Activated T-cell treated with anti-CD3 and anti-CD28 coated beads for 24 hours (primary cell): ENCODE measurements at places on chromosomes 1 and 21.

- no peak for DNase-seq
Measured at GRCh38 chr21:26032263-26032662, 138.3 kb downstream of the APP start.

- DNase-seq: no peak
Measured at GRCh38 chr1:56468518-56468917, 110.8 kb downstream of the PLPP3 start.

GRCh38 chr1:12112711-12113161, 49.6 kb downstream of the TNFRSF8 start:
- no peak for DNase-seq

DNA sequence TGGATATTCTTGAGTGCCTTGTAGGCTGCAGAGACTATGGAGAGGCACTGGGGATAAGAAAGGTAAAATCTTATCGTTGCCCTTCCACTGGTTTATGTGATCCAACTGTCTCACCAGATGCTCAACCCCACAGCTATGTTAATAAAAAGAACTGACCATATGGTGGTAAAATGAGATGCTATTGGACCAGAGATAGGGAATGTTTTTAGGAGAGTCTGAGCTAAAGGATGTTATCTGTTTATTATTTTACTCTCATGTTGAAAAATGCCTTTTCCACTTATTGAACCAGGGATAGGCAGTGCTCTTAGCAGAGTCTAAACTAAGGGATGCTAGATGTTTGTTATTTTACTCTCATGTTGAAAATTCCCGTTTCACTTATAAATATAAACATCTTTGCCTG, 172.8 kb upstream of the GREM2 start:
- no peak for DNase-seq

DNA sequence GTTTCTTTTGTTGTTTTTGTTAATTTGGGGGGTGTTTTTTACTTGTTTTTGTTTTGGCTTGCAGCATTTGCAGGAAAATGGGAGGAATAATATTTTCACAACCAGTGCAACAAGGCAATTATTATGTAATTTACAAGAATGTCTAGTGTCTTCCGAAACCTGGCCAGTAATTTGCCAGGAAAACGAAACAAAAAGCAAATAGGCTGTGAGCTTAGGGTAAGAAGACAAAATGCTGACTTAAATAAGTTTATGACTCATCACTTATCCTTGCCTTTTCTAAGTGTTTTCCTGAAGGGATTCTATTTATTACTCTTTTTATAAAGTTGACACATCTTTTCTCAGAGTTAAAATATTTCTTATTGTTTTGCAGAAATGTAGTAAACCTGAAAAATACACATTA, 49.8 kb downstream of the KCNT2 start:
- DNase-seq: no peak

DNA sequence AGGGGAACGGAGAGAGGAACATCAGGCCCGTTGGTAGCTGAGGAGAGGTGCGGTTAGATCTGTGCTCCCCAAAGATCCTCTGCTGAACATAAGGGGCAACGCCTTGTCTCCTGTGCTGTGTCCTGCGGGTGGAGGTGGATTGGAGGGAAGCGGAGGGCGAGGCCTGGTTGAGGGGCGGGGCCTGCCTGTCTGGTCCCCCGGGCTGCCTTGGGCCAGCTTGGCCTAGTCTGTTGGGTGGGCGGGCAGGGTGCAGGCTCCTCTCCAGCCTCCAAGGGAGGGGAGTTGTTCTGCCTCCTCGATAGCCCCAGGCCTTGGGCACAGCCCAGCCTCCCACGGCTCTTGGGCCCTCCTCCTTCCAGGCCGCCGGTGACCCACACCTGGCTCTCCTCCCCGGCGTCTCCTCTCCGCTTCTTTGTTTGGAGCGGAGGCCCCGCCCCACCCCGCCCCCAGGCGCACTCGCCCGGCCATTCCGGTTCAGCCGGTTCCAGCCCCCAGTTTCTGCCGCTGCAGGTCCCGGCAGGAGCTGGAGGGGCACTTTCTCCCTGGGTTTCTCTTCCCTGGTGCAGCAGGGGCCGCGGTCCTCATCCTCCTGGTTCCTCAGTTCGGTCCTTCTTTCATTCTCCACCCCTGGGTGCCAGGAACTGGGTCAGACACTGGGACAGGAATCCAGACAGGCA, 19.4 kb downstream of the PTPRF start:
- no peak for DNase-seq

DNA sequence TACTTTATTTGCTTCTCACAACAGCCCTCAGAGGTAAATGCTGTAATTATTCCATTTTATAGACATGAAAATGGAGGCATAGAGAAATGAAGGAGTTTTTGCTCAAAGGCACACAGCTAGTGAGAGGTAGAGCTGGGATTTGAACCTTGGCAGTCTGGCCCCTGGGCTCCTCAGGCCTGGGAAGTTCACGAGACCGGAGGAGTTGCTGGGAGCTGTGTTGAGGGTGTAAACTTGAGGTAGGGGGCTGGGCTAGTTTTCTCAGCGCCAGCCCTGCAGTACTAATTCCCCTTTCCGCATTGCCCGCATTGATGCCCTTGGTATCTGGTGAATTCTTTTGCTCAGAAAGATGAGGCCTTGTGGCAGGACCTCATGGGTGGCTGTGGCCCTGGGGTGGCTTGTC, 73.3 kb downstream of the PTPRU start:
- no peak for DNase-seq

DNA sequence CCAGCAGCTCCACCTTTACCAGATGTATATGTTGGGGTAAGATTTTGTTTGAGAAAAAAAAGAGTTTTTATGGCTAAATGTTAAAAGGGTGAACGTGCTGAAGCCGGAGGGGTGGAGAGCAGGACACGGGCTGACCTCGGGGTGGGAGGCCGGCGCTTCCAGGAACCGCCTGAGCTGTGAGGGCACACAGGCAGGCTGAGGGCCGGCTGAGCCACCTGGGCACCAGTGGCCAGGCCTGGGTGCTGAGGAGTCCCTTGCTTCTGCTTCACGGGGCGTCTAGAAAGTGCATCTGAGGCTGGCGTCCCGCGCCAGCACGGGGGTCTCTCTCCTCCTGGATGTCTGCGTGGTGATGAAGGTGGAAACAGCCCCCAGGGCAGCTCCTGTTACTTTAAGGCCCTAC, 33.6 kb upstream of the ADARB1 start:
- no peak for DNase-seq

DNA sequence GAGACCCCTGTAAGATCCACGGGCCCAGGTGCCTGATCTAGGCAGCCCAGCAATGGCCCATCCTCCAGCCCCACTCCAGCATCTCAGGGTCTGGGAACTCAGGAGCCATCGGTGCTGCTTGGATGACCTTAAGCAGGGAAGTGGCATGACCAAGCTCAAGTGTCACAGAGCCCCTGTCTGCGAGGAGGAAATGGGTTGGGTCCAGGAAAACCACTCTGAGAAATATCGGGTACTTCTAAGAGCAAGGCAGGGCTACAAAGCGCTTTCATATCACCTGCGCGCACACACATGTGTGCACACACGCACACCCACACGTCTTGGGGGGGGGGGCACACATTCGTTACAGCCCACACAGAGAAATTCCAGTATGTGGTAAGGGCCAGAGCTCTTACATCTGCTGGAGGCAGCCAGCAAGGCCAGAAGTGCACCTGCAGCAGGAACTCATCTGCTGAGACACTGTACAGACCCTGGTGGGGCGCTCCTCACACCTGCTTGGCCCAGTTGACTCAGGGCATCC, 32.6 kb upstream of the SPOCD1 start:
- no peak for DNase-seq

- no peak for DNase-seq
Measured at GRCh38 chr1:231855926-231856325, 229.3 kb downstream of the DISC1 start.

GRCh38 chr1:106022312-106022902, 1034.1 kb upstream of the PRMT6 start:
- no peak for DNase-seq

GRCh38 chr1:51101976-51102375, at the start of gene C1orf185:
C1orf185 (plus strand) TSS chr1:51102228; CDS start chr1:51102234, 6 bp downstream.
- DNase-seq: no peak

DNA sequence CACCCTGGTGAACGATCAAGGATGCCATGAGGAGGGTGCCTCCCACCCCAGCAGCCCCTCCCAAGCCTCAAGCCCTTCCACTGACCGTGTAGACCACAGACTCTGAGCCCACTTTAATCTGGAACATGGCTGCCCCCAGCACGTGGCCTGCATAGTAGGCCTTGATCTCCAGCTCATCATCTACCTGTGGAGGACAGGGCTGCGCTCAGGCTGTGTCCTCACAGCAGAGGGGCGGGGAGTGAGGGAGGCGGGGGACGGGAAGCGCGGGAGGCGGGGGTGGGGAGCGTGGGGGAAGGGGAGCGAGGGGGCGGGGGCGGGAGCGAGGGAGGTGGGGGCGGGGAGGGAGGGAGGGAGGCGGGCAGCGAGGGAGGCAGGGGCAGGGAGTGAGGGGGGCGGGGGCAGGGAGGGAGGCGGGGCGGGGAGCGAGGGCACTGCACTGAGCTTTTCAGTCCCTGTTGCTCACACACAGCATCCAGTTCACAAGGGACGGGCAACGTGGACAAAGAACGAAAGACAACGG, 7.1 kb downstream of the PUSL1 start:
- no peak for DNase-seq

DNA sequence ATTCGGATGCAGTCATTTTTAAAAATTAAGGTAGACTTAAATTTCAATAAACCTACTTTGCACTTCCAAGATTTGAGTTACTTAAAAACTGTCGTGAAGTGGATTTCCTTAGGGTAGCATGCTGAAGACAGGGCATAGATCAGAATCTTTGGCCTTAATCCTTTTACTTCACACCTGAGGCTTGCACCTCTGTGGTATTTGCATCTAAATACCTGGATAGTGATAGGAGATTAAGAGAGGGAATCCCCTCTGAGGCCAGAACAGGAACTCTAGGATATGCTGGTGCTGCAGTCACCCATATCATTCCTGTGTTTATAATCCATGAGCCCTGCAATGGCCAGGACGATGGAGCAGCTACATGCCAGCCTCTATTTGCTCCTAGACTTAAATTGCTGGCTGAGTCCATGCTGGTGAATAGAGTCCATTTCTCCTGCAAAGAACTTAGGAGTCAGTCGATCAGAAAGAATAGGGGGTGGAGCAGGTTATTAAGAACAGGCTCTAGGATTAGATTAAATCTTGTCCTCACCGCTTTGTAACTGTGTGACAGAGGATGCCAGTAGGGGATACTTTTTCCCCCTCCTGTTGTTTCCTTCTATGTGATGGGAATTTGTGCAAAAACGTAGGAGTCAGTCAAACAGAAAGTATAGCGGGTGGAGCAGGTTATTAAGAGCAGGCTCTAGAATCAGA, 333.6 kb downstream of the DUSP10 start:
- DNase-seq: no peak

DNA sequence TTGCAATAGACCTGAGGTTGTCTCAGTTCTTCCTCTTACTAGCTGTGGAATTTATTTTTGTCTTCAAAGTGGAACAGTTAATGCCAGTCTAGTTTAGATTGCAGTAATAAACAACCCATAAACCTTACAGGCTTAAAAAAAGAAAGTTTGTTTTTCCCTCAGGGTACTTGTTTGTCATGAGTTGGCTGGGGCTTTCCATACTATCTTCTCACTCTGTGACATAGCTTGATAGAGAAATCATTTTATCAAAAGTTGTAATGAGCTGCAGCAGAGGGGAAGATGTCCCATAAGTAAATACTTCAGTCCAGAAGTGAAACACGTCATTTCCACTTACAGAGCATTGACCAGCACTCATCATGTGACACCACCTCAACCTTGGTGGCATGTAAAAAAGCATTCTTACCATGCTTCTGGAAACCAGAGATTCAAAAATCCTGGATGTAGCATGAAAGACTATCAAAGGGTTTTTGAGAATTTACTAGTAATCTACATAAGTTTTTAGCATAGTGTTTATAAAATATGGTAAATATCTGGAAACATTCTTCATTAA, 62.8 kb upstream of the COL11A1 start:
- DNase-seq: no peak

GRCh38 chr1:3105167-3105863, 36.3 kb downstream of the PRDM16 start:
- DNase-seq: no peak

DNA sequence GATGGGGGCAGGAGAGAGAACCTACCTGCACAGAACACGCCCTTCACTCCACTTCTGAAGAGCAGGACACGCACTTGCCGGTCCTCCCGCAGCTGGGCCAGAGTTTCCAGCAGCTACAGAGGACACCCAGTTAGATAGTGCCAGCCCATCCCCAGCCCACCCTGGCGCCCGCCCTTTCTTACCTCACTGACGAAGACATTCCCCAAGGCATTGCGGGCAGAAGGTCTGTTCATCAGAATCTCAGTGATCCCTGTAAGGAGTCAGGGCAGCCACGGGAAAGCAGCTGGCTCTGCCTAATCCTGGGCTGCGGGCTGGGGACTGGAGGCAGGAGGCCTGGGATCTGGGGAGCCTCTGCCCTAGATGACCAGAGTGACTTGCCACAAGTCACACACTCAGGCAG, 10.0 kb downstream of the ECHDC2 start:
- no peak for DNase-seq

DNA sequence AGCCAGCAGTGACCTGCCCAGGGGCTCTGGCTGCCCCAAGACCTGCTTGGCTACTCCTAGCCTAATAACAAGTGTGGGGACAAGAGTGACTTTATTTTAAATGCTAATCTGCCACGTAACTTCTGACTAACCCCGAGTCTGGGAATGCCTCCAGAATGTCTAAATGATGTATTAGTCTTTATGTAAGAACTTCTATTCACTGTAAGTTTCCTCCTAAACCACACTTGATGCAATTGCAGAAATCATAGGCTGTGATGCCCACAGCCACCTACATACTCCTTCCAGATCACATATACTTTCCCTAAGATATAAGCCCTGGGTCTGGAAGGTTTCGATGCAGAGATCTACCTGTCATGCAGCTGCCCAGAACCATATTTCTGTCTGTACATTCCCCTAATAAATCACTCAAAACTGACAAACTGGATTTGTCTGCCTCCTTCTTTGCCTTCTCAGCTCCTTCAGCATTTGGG, 5.9 kb upstream of the VPS45 start:
- DNase-seq: no peak

- no peak for DNase-seq
Measured at GRCh38 chr1:92701147-92701546, 83.8 kb downstream of the EVI5 start.

- DNase-seq: no peak
Measured at GRCh38 chr1:34780528-34780927, 486 bp upstream of the GJB3 start.

- no peak for DNase-seq
Measured at GRCh38 chr1:164051782-164052181, 507.2 kb upstream of the PBX1 start.

DNA sequence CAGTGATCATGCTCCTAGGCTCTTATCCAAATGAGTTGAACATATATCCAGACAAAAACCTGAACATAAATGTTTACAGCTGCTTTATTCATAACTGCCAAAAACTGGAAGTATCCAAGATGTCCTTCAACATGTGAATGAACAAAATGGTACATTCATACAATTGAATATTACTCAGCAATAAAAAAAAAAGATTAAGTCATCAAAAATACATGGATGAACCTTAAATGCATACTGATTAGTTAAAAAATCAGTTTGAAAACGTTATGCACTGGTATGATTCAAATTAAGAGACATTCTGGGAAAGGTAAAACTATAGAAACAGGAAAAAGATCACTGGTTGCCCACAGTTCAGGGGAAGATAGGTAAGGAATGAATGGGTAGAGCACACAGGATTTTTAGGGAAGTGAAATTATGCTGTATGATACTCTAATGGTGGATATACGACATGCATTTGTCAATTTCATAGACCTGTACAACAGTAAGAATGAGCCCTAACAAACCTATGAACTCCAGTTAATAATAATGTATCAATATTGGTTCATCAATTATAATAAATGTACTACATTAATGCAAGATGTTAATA, 3.1 kb downstream of the LRRC40 start:
- no peak for DNase-seq

GRCh38 chr1:17958704-17959103, 148.9 kb upstream of the IGSF21 start:
- no peak for DNase-seq
